ACHN (cell line): ENCODE measurements at places on chromosomes 7 and 10.
A peak's percentile ranks its signal among the peaks of the same experiment; 100 is the strongest.

DNA sequence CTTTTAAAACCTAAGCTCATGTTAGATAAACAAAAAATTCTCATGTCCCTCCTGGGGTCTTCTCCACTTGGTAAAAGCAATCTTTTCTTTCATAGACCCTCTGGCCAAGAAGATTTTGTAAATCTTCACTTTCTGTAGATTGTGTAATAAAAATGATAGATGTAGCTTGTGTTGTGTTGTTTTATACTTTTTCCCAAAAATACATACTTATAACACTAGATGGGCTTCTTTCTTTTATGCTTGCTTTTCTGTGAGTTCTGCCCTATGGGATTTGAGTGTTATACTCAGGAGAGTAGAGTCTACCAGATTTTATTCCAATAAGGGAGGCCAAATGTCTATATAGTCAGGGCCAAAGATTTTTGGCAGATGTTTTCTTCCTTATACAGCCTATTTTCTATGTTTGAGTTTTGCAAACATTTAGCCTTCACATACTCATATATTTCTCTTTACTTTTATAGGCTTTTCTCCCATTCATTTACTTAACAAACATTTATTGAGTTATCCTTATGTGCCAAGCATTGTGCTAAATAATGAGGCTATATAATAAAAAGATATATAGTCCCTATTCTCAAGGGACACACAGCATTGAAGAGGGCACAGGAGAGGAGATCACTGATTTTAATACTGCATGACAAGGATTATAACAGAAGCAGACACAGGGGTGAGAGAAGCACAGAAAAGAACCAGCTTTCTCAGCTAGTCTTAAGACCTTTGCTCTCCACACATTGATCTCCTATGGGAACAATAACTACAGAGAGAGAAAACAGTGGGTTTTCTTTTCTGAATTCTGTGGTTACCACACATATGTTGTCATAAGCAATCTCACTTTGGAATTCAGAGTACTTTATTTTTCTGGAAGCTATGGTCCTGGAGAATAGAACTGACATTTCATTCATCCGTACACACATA is 58.0 kb upstream of the PNLIP start:
- no peak for DNase-seq

- no peak for DNase-seq
These were observed 45.1 kb upstream of the SGCE start for GRCh38 chr7:94700926-94701554.

DNA sequence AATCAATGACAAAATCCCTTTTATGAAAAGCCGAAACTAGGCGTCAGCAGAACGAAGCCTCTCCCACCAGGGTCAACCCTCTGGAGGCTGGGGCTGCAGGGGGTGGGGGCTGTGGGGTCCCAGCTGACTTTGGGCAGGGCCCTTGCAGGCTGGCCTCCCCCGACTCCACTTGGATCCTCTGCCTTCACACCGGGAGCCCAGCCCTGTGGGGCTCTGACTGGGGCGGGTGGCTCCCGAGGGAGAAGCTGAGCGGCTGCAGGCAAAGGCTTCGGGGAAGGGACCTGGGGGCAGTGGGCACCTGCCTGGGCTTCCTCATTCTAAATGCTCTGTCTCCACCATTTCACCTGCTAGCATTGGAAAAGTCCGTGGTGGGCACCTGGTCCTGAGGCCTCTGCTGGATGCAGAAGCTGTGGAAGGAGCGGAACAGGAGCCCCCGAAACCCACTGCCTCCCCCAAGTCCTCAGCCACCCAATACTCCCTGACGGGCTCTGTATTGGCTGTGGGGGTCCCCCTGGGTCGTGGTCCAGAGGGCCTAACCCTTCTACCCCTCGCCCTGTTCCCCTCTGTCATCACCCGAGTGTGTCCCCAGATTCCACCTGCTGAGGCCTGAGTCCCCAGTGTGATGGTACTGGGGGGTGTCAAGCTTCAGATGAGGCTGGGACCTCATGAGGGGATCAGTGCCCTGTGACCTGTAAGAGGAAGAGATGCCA is 108.6 kb downstream of the DNAJB6 start:
- no peak for DNase-seq

DNA sequence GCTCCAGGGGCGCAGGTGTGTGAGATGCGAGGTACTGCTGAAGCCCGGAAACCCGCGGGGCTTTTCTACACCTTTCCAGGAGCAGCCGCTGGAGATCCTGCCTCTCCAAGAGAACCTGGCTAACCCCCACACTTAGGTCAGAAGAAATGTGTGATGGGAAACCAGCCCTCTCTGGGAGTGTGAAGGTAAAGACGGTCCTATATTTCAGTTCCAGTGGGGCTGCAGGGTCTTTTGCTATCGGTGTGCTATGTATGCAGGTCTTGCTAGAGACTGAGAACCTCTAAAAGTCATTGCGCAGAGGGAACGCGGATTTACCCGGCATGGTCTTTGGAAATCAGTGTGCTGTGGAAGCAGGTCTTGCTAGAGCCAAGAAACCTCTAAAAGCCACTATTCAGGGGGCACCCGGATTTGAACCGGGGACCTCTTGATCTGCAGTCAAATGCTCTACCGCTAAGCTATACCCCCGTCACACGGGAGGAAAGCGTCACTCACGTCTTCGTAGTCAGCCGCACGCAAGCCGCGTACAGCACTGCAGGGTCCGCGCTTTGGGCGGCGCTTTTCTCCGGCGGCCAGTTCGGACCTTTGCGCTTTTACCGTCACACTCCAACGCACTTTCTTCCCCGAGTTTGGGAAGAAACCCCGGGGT is 46.0 kb downstream of the ZNF777 start:
- DNase-seq, result no peak

DNA sequence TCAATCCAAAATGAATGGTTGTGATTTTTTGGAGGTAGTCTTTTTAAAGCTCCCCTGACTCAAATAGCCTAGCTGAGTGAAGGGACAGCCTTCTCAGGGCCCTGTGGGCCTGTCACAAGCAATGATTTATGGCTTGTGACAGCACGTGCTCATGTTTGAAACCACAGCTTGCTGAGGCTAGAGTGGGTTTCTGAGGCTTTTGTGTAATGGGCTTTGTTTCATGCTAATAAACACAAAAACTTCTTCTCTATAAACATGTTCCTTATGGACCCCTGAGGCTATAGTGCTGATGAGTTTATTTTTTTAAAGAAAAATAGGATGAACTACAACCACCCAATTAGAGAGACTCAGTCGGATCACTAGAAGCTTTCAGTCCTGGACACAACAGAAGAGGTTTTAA is 36.1 kb upstream of the BET1 start:
- no peak for DNase-seq

- no peak for DNase-seq
These were observed 162.7 kb downstream of the KCNMA1 start for GRCh38 chr10:77474939-77475338.

- peak; percentile 53 for DNase-seq
These were observed 37.3 kb upstream of the PRSS1 start for GRCh38 chr7:142711746-142712616.

GRCh38 chr7:159229683-159230475 is 85.2 kb upstream of the VIPR2 start:
- no peak for DNase-seq

DNA sequence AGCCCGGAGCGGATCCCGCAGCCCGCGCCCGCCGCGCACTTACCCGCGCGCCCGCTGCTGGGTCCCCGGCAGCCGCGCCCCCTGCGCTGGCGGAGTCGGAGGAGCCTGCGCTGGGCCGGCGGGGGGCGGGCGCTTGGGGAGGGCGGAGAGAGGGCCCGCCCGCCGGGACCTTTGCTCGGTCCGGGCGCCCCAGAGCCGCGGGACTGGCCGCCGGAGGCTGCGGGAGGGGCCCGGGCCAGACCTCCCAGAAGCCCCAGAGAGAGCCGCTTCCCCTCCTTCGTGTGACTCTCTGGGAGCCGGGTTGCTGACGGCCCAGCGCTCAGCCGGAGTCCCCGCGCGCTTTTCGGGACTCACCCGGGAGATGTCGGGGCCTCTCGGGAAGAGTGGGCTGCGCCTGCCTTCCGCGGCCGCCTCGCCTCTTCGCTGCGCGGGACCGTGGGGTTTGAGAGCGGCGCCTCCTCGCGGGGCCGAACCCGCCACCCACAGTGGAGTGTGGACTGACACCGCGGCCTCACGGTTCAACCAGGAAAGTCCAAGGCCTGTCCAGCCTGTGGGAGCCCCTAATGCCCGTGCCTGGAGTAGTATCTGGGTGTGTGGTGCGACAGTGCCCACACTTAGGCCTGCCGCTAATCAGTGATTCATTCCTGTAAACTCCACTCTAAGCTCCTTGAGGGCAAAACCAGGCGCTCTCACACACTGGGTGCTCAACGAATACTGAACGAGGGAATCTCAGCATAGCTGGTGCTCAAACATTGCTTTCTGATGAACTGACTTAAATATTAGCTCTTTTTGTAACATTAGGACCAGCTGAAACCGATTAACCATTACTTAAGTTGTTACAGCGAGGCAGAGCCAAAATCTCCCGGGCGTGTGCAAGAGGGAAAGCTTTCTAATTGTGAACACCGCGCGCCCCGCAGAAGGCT is at the start of gene GSDME:
Gene GSDME, minus strand, starts transcription at position 112 of the 923 bp plus-strand sequence. CDS start 7,690 bp downstream, outside the sequence.
- peak; percentile 88 for DNase-seq

DNA sequence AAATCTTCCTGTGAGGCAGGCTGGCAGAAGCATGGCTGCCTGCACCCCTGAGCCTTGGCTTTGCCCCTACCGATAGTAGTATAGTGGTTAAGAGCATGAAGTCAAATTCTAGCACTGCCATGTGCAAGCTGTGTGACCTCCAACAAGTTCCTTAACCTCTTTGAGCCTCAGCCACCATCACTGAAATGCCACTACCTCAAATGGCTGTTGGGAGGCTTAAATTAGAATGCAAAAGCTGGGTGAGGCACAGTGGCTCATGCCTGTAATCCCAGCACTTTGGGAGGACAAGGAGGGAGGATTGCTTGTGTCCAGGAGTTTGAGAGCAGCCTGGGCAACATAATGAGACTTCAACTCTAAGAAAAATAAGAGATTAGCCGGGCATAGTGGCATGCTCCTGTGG is 8.4 kb downstream of the SFRP5 start:
- DNase-seq, result no peak

DNA sequence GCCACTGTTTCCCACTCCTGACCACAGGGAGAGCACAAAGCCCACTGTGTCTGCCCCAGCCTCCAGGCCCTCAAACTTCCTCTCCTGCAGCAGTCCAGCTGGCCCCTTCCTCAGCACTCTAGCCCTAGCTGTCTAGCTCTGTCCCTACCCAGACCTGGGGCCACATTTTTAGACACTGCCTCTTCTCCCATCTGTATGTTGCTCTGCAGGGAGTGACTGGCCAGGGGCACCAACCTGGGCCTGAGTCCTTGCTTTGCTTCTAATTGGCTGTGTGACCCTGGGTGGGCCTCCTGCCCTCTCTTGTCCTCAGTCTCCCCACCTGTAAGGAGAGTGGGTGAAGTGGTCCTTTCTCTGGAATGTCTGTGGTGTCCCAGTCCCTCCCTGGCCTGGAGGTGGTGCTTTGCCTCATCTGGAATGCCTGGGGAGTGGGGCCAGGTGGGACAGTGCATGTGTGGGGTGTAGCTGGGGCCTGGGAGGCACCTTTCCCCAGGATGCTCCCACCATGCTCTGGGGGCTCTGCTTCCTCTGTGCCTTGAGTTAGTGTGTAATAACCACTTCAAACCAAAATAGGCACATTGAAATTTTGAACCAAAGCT is 25.1 kb downstream of the AQP1 start:
- no peak for DNase-seq

DNA sequence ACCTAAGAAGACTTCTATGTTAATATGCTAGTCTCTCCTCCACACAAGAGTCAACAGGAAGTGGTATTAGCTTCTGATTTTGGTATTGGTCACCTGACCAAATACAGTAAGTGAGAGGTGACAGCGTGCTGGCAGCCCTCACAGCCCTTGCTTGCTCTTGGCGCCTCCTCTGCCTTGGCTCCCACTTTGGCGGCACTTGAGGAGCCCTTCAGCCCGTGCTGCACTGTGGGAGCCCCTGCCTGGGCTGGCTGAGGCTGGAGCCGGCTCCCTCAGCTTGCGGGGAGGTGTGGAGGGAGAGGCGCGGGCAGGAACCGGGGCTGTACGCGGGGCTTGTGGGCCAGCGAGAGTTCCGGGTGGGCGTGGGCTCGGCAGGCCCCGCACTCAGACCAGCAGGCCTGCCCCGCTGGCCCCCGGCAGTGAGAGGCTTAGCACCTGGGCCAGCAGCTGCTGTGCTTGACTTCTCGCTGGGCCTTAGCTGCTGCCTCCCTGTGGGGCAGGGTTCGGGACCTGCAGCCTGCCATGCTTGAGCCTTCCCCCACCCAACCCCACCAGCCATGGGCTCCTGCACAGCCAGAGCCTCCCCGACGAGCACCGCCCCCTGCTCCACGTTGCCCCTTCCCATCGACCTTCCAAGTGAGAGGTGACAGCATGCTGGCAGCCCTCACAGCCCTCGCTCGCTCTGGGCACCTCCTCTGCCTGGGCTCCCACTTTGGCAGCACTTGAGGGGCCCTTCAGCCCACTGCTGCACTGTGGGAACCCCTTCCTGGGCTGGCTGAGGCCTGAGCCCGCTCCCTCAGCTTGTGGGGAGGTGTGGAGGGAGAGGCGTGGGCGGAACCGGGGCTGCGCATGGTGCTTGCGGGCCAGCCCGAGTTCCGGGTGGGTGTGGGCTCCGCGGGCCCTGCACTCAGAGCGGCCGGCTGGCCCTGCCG is 4.2 kb upstream of the ACSL5 start:
- no peak for DNase-seq

- DNase-seq, result no peak
These were observed 20.7 kb downstream of the TOMM7 start for GRCh38 chr7:22801912-22802311.

- no peak for DNase-seq
These were observed 318.1 kb downstream of the KCNMA1 start for GRCh38 chr10:77319557-77319956.

DNA sequence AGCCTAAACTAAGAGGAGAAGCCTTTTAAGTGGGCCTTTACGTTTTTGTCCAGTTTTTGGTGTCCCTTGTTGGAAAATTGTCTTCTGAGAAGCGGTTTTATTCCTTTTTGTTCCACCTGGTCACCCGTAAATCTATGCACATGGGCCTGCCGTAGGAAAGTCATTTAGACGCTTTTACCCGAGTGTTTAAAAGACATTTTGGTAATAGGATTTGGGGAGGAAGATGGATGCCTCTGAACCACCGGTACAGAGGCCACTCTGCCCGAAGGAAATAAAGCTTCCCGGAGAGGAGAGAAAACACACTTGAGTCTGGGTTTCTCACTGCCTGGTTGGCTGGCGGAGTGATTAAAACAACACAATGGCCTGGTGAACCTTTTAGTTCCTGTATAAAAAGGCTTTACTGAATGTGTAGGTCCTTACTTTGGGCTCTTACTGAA is 760 bp downstream of the THNSL1 start:
- DNase-seq, result peak; percentile 26

DNA sequence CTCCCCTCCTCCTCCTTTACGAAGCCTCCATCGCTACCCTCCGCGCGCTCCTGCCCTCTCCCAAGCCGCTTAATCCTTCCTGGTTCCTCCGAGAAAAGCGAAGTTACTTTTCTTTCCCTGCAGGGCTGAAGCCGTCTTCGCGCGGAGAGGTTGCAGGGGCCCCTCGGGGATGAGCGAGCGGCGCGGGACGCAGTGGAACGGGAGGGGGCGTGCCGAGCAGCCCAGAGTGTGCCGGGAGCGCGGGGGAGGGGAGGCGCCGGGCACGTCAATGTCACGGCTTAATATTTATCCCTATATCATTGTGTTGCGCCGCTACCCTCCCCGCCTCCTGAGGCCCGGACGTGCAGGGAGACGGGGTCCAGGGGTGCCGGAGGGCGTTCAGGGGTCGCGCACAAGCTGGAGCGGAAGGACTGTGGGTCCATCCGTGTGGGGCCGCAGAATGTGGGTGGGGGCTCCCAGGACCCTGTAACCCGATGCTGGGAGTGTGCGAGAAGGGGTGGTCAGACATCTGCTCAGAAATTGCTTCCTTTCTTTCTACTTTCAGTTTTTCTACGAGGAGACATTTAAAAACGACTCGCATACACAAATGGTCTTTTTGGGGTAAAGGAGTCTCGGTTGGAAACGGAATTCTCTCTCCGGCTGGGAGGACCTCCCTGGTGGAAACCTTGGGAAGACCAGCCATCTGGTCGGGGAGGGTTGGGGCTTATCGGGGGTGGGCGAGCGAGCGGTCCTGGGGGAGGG is 2.4 kb downstream of the CDK6 start:
- DNase-seq, result peak; percentile 87
